NCI-H446 treated with DMSO at 0.1 percent for 48 hours (cell line): ENCODE measurements at places on chromosomes 5 and 9.

- peak; percentile 75 for DNase-seq
Observed at GRCh38 chr5:111266491-111266890, 42.3 kb downstream of the CAMK4 start.

- no peak for DNase-seq
Observed at GRCh38 chr5:73222173-73222572, 49.2 kb downstream of the TMEM174 start.

- no peak for DNase-seq
Observed at GRCh38 chr5:164002628-164003027, 497.2 kb downstream of the MAT2B start.

- DNase-seq, result no peak
Observed at GRCh38 chr9:113397203-113397631, 3.9 kb downstream of the ALAD start.

- peak; percentile 26 for DNase-seq
Observed at GRCh38 chr5:137136991-137137632, 362.0 kb downstream of the SPOCK1 start.
